Stimulated activated CD4-positive, alpha-beta T cell treated with anti-CD3 and anti-CD28 coated beads, TNF-alpha, amount 100 ng/mL, for 4 hours (primary cell): ENCODE measurements at places on chromosomes 3 and 15.

- no peak for DNase-seq
Measured at GRCh38 chr15:43893956-43894355, 67.2 kb downstream of the WDR76 start.

GRCh38 chr3:133967992-133968892, 61.5 kb downstream of the SLCO2A1 start:
- no peak for DNase-seq

DNA sequence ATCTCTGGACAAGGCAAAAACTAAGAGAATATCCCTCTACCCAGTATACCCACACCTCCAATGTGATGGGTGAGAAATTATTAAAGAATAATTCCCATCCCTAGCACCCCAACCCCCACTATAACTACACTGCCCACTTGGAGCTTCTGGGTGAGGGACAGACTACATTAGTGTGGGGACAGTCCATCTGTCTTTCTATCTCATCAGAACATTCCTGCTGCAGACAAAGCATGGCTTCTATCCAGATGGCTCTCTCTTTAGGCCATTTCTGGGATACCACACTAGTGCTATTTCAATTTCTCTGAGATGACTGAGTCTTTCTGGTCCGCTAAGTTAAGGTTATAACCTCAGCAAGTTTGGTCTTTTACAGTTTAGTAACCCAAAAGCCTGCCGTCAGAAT, 6.6 kb downstream of the CSNK1G1 start:
- DNase-seq = no peak

- DNase-seq = no peak
Measured at GRCh38 chr3:111903067-111903511, 44.0 kb downstream of the PHLDB2 start.

DNA sequence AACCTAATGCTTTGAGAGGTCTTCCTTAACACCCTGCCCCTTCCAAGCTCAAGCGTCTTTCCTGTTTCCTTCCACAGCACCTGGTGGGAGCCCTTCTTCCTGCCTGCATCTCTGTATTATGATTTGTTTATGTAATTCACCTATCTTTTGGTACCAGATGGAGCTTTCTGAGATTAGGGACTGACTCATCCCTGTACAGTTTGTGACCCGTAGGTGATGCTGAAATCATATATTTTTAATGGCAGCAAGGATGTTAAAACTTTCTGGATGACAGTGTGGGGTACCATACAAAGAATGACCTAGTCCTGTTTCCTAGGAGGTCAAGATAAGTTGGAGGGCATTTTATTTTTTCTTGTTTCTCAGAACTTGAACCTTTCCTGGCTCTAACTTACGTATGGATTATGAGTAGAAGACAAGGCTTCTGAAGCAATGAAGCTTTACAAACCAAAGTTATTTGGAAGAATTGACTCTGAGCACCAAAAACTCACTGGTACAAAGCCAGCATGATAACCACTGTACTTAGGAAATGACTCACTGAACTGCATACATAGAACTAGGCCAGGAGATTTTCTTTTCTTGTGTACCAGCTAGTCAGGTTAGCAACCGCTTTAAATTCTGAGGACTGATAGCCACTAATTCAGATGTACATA, 46.6 kb downstream of the HHLA2 start:
- no peak for DNase-seq

DNA sequence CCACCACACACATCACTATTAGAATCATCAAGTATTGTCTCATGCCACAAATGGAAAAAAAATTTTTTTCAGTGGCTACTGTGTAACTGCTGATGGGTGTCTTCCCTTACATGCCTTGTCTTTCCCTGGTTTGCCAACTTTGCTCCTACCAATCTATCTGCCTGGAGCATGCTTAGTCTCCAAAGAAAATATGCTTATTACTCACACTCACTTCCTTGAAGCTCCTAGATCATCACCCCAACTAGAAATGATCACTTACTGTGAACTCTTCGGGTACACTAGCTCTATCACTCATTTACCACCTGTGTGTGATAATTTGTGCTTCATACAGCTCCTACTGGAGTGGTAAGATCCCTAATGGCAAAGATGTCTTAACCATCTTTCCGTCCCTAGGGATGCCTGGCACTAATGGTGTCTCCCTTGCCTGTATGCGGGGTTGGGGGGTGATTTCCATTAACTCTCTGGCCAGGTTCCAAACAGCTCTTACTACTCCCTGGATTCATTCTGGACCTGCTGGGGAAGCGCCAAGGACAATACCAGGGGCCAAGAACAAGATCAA, 799 bp downstream of the VPS33B start:
- DNase-seq = no peak

GRCh38 chr15:67147396-67147949, 82.1 kb downstream of the SMAD3 start:
- no peak for DNase-seq

DNA sequence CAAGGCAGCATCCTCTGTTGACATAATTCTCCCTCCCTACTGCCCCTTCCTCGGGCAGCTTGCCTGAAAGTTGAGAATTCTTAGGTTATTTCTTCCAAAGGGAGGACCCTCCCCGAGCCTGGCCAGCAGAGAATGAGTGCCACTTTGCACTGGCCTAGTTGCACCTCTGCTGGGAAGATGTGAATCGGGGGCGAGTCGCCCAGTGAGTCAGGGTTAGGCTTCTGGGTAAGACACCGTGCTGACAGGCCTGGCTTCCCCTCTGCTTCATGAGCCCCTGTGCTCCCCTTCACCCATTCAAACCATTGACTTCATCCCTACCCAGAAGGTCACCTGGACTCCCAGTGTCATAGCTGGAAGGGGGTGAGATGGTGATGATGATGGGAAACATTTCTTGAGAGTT, 82.3 kb downstream of the AAGAB start:
- no peak for DNase-seq

GRCh38 chr3:157239082-157239704, 79.2 kb upstream of the CCNL1 start:
- DNase-seq = peak; percentile 38

GRCh38 chr3:116474032-116474780, 28.9 kb upstream of the LSAMP start:
- no peak for DNase-seq

DNA sequence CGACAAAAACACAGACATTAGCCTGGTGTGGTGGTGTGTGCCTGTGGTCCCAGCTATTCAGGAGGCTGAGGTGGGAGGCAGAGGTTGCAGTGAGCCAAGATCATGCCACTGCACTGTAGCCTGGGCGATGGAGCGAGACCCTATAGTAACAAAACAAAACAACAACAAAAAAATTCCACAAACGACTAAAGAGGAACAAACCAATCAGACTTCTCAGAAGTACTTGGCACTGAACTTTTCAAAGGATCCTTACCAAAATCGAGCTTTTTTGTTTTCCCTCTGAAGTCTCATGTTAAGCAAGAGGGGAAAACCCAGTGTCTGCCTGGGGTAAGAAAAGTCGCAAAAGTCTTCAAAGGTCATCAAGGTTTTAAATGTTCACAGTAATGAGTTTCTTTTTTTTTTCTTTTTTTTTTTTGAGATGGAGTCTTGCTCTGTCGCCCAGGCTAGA, 30.1 kb upstream of the TFRC start:
- no peak for DNase-seq

DNA sequence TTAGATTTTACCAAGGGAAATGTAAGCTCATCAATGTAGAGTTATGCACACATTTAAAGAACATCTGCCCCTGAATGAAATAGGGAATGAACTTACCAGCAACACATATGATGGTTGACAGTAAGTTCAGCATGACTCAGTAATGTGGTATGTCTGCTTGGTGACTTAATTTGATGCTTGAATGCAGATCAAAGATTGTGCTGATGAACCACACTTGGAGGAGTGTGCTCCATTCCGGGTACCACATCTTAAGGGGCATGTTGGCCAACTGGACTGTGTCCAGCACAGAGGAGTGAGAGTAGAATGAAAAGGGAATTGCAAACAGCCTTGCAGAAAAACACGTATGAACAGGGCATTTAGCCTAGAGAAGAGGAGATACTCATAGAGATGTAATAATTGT, 171.0 kb upstream of the RARB start:
- DNase-seq = no peak

GRCh38 chr15:65132878-65133547, 595 bp downstream of the PDCD7 start:
- no peak for DNase-seq

- no peak for DNase-seq
Measured at GRCh38 chr3:24867783-24868182, 373.1 kb upstream of the THRB start.

DNA sequence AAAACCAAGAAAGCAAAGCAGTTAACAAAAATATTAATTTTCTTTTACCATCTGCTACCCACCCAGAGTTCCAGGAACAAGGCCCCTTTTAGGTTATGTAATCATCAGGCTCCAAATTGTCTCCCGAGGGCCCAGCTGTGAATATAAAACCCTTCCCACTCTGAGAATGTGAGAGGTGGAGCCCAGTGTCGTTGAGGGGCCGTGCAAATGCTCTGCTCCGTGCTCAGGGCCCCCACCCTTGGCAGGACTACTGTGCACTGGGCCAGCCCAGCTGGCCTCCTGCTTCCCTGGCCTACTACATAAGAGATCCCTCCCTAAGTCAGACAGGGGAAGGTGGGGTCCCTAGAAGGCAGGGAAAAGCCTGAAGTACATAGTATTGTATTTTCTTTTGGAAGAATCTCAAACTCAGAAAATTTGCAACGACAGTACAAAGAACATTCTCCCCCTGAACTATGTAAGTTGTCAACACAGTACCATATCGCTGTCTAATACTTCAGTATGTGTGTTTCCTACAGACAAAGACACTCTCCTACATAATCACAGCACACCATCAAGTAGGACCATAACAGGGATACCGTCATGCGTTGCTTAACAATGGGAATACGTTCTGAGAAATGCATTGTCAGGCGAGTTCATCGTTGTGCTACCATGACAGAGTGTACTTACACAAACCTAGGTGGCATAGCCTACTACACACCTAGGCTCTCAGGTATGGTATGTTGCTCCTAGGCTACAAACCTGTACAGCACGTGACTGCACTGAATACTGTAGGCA, 4.4 kb upstream of the CLEC3B start:
- no peak for DNase-seq

- DNase-seq = no peak
Measured at GRCh38 chr15:100680726-100681125, 78.3 kb downstream of the ASB7 start.

- no peak for DNase-seq
Measured at GRCh38 chr3:127959873-127960272, 44.8 kb downstream of the KBTBD12 start.

- no peak for DNase-seq
Measured at GRCh38 chr3:190012784-190013183, 107.9 kb downstream of the P3H2 start.

GRCh38 chr3:172402892-172403643, 45.2 kb downstream of the GHSR start:
- no peak for DNase-seq

GRCh38 chr3:10473581-10474274, 31.7 kb downstream of the ATP2B2 start:
- no peak for DNase-seq

- no peak for DNase-seq
Measured at GRCh38 chr3:12155264-12155663, 3.4 kb downstream of the TIMP4 start.

DNA sequence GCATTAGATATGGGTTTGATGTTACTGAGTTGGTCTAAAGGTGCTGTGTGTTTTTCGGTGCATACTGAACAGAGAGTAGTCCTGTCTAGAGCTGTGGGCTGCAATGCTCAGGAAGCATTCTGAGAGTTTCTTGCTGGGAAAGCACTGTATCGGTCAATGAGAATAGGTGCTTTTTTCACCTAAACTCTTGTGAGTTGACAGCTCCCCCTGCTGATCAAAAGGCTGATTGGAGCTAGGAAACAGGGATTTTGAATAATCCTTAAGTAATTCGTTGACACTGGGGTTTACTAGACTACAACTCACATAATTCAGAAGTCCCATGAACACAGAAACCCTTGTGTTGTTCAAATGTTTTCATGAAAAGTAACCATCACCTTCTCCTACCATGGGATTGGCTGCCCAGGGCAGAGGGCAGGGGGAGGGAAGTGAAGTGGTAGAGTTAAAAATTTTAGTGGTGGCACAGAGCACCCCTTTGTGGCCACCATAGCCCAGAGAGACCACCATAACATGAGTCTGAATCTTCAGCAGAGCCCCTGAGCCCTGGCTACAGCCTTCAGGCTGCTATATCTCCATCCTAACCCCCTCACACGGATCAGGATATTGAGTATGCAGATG, 13.0 kb upstream of the MANF start:
- DNase-seq = peak; percentile 33

- DNase-seq = no peak
Measured at GRCh38 chr3:2420919-2421318, 322.3 kb downstream of the CNTN4 start.

DNA sequence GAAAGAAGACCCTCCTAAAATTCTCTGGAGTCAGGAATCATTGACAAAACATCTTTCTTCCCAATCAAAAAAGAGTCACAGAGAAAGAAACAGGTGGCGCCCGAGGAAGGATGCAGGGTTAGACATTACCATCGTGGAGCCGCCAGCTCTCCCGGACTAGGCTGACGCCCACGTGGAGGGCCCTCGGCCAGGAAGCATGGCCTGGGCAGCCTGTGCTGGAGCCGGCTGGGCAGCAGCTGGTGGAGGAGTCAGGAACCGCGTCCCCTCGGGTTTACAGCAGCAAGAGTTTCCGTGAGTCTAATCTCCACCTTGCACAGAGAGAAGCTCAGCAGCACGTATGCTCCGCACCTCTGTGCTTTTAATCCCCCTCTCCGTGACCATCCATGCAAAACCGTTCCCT, 533.7 kb upstream of the ATP11B start:
- DNase-seq = no peak

GRCh38 chr15:45378913-45379262, 544 bp upstream of the GATM start:
- DNase-seq = no peak

DNA sequence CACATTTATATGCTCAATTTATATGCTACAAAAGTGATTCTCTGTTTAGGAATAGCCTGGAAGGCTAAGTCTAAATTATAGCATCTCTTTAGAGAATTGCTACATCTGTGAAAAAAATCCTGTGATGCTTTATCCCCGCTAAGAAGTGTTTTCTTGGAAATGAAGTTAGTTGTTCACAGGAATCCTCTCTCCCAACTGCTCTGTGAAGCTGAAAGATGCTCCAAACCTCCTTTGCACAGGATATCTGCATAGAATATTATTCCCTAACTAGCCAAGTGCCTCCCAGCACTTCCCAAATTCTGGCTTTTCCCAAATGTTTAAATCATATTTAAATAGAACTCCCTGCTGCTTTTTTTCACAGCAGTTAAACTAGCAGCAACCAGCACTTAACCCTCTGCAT, 132.2 kb downstream of the SRGAP3 start:
- DNase-seq = no peak

DNA sequence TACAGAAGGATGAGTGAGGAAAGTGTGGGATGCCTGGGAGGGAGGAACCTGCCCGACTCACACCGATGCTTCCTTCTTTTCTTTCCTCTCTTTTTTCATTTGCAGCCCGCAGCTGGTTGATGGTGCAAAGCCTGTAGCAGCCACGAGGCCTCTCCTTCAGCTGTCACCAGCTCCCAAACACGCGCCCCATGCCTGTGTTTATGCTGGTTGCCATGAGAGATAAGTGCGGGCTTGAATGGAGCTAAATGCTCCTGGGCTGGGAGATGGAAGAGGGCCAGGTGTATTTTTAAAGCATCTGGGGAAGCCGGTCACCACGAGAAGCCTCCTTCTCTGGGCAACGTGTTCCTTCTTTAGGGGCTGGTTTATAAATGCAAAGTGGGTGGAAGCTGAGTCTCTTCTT, 9.3 kb downstream of the COLQ start:
- DNase-seq = no peak

GRCh38 chr15:99051308-99051707, 43.7 kb upstream of the PGPEP1L start:
- no peak for DNase-seq
